ENCODE measurements at places on chromosomes 4 and X. TPM values are rescaled to one million over a fixed set of nuclear protein-coding genes. Genes with fewer than 3 reads are reported as not detected.
A peak's percentile ranks its signal among the peaks of the same experiment; 100 is the strongest.

DNA sequence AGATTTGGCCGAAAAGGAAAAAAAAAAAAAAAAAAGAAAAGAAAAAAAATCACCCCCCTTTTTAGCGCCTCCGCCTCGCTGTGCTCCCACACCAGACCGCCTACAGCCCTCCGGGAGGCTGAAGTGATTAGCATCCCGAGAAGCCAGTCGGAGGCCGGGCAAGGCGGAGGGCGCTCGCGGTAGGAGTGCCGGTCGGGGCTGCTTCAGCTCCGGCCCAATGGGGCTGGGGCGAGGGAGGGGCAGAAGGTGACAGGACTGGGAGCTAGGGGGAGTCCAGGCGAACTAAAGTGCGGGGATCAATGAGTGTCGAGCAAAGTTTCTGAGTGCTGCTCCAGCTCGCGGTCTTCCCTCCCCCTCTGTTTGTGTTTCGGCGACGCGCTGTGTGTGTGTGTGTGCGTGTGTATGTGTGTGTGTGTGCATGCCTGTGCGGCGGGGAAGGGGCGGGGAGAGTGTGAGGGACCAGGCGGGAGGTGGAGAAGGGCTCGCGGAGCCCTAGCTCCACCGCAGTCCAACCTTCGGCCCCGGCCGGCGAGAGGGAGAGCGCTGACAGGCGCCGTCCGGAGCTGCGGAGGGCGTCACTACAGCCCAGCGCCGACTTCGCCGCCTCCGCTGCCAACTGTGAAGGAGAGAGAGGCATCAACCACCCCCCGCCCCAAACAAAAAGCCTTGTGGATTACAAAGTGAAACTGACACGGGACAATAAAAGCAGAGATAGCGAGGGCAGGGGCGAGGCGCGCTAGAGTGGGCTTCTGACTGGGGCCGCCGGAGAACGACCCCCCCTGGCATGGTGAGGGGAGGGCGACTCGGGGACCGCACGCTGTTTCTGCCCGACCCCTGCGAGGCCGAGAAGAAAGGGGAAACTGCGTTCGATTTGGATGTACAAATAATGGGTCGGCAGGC lies at the start of gene FAT4:
Gene FAT4 (plus strand): TSS at position 280 of the 900 bp plus-strand sequence. CDS start 1,457 bp downstream, outside the sequence.
- peak; percentile 93 for DNase-seq

DNA sequence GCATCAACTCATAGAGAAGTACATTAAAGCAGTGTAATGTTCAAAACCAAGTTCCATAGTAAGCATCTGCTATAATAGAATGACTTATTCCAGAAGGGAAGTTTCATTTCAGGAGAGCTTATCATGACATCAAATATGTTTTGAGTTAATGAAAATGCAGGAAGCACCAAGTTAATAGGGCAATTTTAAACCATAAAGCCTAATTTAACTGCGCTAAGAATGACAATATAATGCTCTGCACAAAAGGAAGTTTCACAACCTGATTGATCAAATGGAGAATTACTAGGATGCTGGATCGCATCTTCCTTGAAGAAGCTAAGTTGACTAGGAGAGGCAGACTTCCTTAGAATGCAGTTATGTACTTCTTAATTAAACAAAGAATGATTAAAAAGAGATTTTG lies 416.9 kb upstream of the MAGEB2 start:
- no peak for DNase-seq

GRCh38 chr4:97404876-97405523 lies 738.3 kb downstream of the STPG2 start:
- DNase-seq: no peak

DNA sequence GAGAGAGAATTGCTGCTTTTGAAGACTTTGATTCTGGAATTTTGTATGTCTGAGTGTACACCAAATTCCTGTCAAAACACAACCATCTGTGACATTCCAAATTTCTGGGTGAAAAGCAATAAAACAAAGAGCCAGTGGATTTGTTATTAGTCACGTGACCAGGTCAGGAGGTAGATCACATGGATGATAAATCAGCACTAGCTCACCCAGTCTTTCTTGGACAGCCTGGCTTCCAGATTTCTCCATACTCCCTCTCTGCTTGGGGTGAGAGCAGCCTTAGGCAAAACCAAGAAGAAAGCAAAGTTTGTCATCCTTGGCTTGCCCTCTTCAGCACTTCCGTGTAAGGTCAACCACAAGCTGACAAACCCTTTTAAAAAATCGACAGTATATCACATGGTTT lies 194.2 kb downstream of the CLCN4 start:
- DNase-seq: no peak

The PARM1 gene
- total RNA-seq: 92.3 TPM

The MAB21L2 gene
- total RNA-seq: 2.0 TPM

DNA sequence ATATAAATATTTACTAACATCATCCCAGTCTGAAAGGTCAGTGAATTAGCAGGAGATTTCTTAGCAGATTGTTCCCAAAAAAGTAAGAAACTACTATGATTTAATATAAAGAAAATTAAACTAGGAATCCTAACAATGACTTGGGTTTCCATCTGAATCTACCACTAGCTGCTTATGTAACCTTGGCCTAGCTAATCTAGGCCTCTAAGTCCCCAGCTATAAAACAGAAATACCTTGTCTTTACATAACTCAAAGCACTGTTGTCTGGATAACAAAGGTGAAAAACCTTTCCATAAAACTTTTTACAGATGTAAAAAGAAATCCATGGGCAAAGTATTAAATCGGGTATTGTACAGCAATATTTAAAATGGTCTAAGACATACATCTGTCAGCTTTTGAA lies 3.0 kb downstream of the FBXL5 start:
- DNase-seq: no peak

The SPANXN4 gene
- not detected for total RNA-seq

The CLGN gene
- 1.9 TPM for total RNA-seq

The ATG4A gene
- total RNA-seq: 11.2 TPM

The ZAR1 gene
- not detected for total RNA-seq

The PDGFRA gene
- total RNA-seq: 51.5 TPM

DNA sequence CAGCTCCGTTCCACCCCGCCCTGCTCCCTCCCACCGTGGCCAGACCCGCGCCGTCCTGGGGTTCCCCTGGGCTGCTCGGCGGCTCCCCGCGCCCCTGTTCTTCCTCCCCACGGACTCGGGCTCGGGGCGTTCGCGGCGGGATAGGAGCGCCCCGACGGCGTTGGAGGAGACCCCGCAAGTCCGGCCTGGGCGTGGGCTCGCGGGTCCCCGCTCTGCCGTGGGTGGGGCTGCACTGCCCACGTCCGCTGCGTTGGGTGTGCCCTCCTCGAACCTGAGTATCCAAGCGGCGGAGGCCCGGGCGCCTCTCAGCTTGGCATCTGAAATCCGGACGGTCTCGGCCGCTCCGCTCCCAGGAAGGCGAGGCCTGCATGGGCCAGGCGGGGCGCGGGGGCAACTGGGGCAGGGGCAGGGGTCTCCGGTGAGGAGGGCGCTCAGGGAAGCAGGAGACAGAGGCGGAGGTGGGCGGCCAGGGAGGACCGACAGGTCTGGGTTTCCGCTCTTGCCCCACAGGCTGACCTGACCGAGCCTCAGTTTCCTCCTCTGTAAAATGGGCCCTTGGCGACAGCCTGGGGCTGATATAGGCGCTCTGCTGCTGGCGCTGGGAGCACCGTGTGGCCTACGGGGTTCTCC lies 12.0 kb upstream of the NAT8L start:
- DNase-seq: no peak

DNA sequence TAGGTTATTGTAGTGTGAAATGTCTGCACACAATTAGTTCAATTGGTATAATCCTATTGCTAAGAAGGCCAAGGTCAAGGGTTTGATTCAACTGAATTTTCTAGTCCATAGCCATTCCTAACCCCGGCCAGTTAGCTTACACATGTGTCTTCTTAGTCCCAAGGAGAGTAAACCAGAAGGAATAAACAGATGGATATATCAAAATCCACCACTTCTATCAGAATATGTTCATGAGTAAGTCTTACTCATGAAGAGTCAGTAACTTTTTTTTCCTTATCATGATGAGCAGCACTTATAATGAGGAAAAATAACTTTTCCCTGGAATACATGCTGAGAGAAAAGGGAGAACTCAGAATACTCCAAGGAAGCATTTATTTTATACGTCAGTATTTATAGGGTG lies 9.5 kb downstream of the HHIP start:
- no peak for DNase-seq

DNA sequence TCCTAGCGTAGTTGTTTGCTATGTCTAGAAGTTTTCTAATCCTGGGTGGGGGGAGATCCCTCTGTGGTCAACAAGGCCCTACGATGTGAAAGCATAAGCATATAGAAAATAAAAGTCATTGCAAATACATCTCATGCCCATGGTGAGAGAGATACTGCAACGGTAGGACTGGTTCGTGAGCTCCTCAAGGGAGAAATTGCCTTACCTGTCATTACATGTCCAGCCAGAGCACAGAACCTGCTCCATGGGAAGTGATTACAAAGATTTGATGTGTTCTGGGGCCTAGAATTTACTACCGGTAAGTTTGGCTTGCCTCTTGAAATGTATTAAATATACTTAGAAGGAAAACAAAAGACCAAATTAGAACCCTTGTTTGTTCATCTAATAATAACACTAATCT lies 60.9 kb upstream of the FAM47B start:
- no peak for DNase-seq

GRCh38 chrX:141468940-141469339 lies 115.6 kb downstream of the SPANXA1 start:
- no peak for DNase-seq

DNA sequence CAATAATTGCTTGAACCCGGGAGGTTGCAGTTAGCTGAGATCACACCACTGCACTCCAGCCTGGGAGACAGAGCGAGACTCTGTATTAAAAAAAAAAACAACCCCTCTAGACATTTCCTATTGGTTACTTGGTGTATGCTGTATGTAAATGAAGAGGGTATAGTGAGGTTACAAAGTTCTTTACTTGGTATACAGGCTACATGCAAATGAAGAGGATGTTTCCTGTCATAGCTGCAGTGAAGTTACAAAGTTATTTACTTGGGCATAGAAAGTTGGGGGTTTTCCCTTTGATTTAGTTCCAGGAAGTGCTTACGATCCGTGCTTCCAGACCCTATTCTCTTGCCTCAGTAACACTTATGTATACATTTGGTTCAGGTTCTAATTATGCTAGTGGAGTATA lies 38.4 kb upstream of the CLNK start:
- no peak for DNase-seq

DNA sequence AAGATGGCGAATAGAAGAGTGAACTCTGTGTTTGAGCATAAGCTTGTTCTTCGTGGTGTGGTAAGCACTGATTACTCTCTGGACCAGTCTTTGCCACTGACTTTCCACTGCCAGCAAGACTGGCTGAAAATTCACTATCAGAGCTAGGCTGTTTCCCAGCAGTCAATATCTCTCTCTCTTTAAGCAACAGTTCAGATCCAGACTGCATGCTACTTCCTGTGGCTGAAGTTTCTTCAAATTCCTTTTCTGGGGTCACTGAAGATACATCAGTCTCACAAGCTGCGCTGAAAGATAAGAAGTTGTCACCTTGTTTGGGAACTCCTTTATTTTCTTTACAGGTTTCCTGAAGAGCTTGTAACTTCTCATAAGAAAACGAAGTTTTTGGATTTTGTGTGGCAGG lies 54.0 kb upstream of the FAM120C start:
- no peak for DNase-seq

GRCh38 chrX:114338870-114339269 lies 245.0 kb upstream of the HTR2C start:
- no peak for DNase-seq

DNA sequence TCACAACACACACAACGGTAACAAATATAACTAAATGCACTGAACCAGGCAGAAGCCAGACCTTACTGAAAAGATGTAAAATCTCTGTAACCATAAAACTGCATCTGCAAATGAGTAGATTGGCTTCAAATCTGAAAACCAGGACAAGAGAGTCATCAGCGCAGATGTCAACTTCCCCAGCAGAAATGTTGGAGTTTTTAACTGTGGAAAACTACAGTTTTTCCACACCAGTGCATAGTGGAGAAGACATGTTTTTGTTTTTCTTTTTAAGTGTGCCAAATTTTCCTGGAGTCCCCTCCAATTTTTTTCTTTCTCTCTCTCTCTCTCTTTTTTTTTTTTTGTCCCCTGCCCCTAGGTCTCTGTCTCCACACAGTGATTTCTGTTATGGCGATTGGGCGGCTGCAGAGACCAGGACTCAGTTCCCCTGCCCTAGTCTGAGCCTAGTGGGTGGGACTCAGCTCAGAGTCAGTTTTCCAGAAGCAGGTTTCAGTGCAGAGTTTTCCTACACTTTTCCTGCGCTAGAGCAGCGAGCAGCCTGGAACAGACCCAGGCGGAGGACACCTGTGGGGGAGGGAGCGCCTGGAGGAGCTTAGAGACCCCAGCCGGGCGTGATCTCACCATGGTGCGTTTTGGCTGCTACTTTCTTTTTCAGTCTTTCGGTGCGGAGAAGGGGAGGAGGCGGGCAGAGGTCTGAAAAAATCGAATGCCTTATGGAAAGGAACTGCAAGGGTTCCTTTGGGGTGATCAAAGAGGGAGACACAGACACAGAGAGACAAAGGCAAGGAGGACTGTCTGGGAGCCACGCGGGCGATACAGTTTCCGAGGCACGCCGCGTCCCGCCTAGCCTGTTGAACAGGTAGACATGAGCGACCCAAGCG lies at the start of gene GUCY1A1:
Gene GUCY1A1 (plus strand): TSS at position 505 of the 878 bp plus-strand sequence. CDS start 30,020 bp downstream, outside the sequence.
- DNase-seq: peak; percentile 34

The MAGEA1 gene
- total RNA-seq: not detected

DNA sequence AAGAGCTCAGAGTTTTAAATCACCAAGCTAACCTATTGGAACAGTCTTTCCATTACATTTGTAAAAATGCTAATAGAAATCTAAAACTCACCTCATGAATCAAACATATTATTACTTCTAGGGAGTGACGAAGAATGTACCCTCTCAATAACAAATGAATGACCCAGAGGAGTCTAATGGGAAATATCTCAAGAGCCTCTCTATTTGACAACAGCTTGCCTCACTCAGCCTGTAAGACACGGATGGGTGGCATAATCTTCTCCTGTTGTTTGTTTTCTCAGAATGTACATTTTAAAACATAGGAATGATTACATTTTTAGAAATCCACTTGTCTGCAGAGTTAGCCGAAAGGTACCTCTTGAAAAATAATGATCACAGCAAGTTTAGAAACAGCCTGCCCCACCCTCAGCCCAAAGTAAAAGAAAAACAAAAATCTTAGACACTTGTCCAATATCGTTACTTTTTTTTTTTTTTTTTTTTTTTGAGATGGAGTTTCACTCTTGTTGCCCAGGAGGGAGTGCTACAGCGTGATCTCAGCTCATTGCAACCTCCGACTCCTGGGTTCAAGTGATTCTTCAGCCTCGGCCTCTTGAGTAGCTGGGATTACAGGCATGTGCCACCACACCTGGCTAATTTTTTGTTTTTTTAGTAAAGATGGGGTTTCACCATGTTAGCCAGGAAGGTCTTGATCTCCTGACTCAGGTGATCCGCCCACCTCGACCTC lies 183.6 kb upstream of the FTHL17 start:
- no peak for DNase-seq

GRCh38 chrX:34917146-34917545 lies 25.4 kb upstream of the FAM47B start:
- no peak for DNase-seq

- peak; percentile 36 for DNase-seq
Observed at GRCh38 chr4:185108669-185109068, 34.4 kb upstream of the SLC25A4 start.

The AFM gene
- total RNA-seq: 0.35 TPM

The SAGE1 gene
- total RNA-seq: not detected

- no peak for DNase-seq
Observed at GRCh38 chrX:152861116-152861515, 30.3 kb downstream of the NSDHL start.

- DNase-seq: no peak
Observed at GRCh38 chr4:174580597-174580996, 58.3 kb upstream of the HPGD start.

- DNase-seq: no peak
Observed at GRCh38 chrX:111052478-111052877, 43.5 kb upstream of the PAK3 start.

Measured in mucosa of gallbladder (tissue), 1 donor.